ENCODE measurements at places on chromosomes 4 and X.

GRCh38 chr4:144666539-144667175, 20.7 kb downstream of the HHIP start:
- no peak for DNase-seq

- DNase-seq, result peak; percentile 21
Observed at GRCh38 chr4:152454398-152455011, 81.4 kb downstream of the FBXW7 start.

GRCh38 chrX:150889131-150889530, 9.3 kb downstream of the CD99L2 start:
- DNase-seq, result no peak

DNA sequence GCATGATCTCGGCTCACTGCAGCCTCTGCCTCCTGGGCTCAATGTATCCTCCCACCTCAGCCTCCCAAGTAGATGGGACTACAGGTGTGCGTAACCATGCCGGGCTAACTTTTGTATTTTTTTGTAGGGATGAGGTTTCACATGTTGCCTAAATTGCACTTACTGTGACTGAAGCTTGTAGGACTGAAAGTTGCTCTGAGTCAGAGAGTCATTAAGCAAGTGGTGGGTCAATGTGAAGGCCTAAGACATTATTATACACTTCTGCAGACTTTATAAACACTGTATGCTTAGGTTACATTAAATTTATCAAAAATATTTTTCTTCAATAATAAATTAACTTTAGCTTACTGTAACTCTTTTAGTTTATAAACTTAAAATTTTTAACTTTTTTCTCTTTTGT, 170.2 kb downstream of the FAT4 start:
- no peak for DNase-seq

DNA sequence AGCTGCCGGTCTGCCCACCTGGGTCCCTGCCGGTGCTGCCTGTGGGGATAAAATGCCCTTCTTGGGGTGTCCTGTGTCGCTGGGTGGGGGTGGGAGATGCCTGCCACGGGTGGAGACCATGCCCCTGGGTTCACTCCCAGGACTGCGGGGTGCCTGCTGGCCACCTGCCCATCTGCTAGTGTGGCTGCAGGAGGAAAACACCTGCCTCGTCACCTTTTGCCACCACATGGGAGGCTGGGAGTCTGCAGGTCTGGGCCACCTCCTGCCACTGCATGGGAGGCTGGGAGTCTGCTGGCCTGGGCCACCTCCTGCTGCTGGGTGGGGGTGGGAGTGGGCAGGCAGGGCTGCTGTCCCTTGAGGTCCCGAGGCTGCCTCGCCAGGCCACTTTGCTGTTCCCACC, 58.8 kb upstream of the AFAP1 start:
- no peak for DNase-seq

GRCh38 chr4:92988301-92988700, 684.5 kb downstream of the GRID2 start:
- DNase-seq, result no peak

GRCh38 chrX:109934935-109935334, 68.0 kb upstream of the TMEM164 start:
- DNase-seq, result peak; percentile 62

DNA sequence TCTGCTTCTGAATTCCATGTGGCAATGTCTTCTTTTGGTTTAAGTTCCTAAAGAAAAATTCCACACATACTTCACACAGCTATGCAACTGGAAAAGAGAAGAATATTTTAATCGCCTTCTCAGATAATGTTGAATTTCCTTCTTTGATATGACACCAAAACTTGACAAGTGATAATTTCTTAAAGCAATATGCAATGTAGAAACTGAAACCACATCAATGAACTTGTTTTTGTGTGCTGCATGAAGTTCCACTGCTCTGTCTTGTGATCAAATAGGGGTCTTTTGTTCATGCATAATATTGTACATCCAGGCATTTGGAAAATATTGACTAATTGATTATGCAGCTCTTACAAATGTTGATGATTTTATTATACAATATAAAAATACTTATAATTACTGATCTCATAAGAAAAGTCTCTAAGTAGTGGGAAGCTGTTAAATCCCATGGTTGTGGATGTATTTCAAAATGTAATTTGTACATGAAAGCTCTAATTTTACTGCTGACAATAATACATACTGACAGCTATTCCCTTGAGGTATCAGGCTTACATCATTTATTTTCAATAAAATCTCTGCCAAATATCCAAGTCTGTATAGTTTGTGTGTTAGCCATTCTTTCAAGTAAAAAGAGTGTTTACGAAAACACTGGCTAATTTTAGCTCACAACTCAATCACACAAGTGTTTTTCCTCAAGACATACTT, 56.5 kb downstream of the AGA start:
- no peak for DNase-seq

GRCh38 chrX:105701310-105702052, 120.9 kb upstream of the NRK start:
- DNase-seq, result no peak

DNA sequence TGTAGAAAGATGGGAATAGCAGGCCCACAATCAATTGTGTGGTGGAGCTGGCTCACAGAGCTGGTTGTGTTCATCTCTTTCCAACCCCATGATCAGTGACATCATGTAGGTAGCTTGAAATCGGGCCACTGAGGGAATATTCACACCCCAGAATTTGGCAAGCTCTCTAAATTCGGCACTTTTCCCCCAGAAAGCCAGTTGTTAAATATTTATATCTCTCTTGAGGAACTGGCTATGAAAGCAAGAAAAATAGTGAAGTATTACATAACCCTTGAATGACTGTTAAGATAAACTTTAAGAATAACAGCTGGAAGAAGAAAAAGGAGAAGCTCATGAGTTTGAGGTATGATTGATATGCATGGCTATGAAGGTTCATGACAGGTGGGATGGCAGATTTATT, 38.9 kb downstream of the GPRIN3 start:
- DNase-seq, result no peak

DNA sequence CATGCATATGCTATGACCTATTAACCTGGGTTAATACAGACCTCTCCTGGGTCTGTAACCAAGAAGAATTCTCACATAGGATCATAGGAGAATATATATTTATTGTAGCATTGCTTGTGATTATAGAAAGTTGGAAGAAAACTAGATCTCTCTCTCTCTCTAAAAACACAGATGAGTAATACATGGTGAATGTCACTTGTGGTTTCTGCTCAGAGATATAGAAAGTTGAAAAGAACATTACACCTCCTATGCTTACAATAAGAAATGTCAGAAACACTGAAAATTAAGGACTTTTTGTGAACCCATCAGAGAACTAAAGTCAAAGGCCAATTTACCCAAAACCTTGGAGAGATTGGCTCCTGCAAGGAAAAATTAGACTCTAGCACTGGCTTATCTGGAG, 1389.5 kb downstream of the FAM133A start:
- no peak for DNase-seq

GRCh38 chr4:159077702-159078495, 25.0 kb upstream of the RAPGEF2 start:
- DNase-seq, result no peak

DNA sequence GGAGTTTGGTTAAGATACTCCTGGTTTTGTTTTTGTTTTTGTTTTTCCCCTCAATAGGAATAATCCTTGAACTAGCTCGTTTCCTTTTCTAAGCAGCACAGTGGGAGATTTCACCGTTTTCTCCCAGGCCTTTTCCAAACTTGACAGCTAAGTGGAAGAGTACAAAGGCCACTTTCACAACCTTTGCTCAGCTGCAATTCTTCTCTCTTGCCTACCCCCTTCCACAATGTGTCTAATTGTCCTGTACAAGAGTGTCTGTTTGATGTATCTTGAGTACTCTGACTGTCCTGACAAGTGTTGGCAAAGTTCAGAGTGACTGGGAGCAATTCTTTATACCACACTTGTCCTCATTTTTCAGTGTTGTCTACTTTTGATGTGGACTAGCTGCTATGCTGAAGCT, 674.3 kb upstream of the AMOT start:
- DNase-seq, result no peak

GRCh38 chr4:4838051-4838935, 21.2 kb upstream of the MSX1 start:
- DNase-seq, result no peak

GRCh38 chr4:123421227-123421936, 24.8 kb downstream of the SPRY1 start:
- DNase-seq, result no peak

GRCh38 chrX:56798339-56798711, 69.3 kb downstream of the NBDY start:
- no peak for DNase-seq

GRCh38 chrX:139692506-139692849, 15.5 kb downstream of the MCF2 start:
- no peak for DNase-seq

DNA sequence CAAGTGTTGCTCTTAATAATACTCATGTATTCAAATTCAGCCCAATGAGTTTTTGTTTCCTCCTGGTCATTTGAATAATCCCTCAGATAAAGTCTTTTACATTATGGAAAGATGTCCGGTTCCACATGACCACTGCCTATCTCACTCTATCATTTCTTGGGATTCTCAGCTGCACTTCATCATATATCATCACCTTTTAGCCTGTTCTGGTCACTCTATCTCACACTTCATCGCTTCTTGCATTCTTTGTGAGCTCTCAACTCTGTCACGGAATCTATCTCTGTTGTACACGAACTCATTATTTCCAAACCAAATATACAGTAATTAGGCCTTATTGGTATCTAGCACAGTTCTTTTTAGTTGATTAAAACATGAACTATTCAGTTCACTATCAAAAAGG, 126.9 kb upstream of the HAND2 start:
- no peak for DNase-seq

- DNase-seq, result no peak
Observed at GRCh38 chrX:2188840-2189239, 311.9 kb downstream of the DHRSX start.

- DNase-seq, result no peak
Observed at GRCh38 chr4:61217222-61217621, 17.1 kb downstream of the ADGRL3 start.

GRCh38 chr4:169305651-169306050, 34.9 kb upstream of the SH3RF1 start:
- no peak for DNase-seq

- no peak for DNase-seq
Observed at GRCh38 chrX:21683941-21684340, 25.8 kb upstream of the KLHL34 start.

GRCh38 chrX:139297638-139298037, 232.9 kb upstream of the F9 start:
- no peak for DNase-seq

- no peak for DNase-seq
Observed at GRCh38 chrX:63488546-63489373, 137.6 kb upstream of the SPIN4 start.

GRCh38 chr4:75630174-75630936, at the start of gene CDKL2:
Gene CDKL2 (minus strand): TSS chr4:75630528. CDS start chr4:75625988, 4,540 bp downstream.
- DNase-seq, result peak; percentile 39

DNA sequence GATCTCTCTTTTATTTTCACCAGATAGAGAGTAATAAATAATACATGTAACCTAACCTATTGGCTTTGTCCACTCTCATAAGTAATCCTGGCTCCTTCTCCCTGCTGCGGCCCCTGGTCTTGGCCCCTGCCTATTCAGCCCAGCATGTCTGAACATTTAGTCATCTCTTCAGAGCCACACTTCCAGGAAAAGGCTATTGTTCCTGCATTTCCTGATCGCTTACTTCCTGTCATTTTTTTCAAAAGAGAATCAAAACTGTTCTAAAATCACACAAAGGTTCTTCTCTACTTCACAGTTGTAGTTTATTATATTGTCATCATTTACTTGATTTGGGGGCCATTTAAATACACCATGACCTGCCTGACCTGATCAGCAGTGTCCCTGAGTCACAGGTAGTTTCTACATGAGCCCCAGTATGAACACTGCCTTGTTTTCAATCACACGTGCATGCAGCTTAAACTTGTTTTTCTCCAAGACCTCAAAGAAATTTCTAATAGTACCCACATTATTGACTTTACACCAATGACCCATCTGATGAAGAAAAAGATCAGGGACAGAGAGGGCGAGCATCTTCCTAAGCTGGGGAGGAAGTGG, 47.4 kb upstream of the KDR start:
- DNase-seq, result no peak

Measured in fibroblast of the conjunctiva (primary cell).